HT-29 (cell line): ENCODE measurements at places on chromosomes 6 and 20. TPM values are rescaled to one million over a fixed set of nuclear protein-coding genes. Genes with fewer than 3 reads are reported as not detected.

DNA sequence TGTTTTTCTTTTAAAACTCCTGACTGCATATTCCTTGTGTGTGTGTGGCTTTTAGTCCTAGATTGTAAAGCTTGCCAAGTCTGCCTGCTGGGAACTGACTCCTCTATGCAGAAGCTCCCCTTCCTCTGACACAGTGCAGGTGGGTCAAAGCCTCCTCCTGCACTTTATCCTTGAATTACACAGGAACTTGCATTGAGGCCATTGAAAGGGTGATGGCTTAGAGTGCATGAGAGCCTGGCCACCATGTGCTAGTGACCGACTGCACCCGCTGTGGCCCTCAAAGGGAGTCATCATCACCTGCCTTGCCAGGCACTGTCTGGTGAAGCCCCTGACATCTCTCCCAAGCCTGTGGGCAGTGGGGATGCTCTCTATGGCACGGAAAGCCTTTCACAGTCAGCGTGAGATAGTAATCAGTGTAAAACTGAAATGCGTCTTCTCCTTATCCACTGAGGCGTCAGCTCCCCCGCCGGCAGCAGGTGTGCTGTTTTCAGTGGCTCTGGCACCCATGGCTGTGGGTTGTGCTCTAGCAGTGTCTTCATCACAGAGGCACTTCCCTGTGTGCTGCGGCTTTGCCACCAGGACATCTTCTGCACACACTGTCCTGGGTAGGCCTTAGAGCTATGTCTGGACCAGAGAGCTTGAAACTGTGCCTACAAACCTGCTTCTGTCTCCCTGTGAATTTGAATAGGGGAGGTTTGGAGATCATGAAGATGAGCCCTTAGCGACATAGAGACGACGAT lies 87.9 kb downstream of the THBS2 start:
- DNase-seq: no peak

Gene BPIFA1
- total RNA-seq: not detected in 2 replicates

Gene C6orf163
- total RNA-seq: not detected in 2 replicates

Gene ADRM1
- total RNA-seq: 659 and 752 TPM in 2 replicates

Gene KCNS1
- not detected in 2 replicates for total RNA-seq
